Activated T-helper 2 cell treated with anti-CD3 and anti-CD28 coated beads, Interferon-gamma antibody, Interleukin-2, Interleukin-4, amounts not matched to agents 10 μg/mL and 5 μg/mL and 100 μg/mL, durations not matched to agents 14 hours and 24 hours and 36 hours (primary cell): ENCODE measurements at places on chromosomes 16 and 17. TPM values are rescaled to one million over a fixed set of nuclear protein-coding genes. Genes with fewer than 3 reads are reported as not detected.

DNA sequence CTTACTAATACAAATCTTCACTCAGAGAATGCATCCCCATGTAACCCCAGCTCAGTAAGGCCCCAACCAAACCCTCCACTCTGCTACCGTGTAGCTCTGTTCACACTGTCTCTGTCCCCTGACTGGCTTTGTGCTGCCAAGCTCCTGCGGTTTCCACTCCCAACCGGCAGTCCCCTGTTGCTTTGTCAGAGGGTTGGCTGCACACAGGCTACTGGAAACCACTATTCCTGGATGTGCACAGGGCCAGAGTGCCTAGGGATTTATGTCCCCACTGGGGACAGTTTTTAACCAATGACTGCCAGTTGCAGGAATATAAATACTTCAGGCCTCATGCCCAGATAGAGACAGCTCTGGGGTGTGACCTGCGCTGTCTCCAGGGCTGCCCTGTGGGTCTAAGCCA lies 157.1 kb upstream of the C16orf82 start:
- no peak overlapping the region for H3K27ac ChIP-seq
- H3K4me3 ChIP-seq: no peak overlapping the region
- no peaks in the 10 kb centered on the region for H3K27me3 ChIP-seq
- H3K4me1 ChIP-seq: no peaks in the 10 kb centered on the region
- DNase-seq: no peak
- no peaks in the 10 kb centered on the region for H3K36me3 ChIP-seq

The SLC16A13 gene
- 15.8 and 17.4 TPM in 2 replicates for total RNA-seq

The PRSS53 gene
- total RNA-seq: 4.8 and 5.1 TPM in 2 replicates

DNA sequence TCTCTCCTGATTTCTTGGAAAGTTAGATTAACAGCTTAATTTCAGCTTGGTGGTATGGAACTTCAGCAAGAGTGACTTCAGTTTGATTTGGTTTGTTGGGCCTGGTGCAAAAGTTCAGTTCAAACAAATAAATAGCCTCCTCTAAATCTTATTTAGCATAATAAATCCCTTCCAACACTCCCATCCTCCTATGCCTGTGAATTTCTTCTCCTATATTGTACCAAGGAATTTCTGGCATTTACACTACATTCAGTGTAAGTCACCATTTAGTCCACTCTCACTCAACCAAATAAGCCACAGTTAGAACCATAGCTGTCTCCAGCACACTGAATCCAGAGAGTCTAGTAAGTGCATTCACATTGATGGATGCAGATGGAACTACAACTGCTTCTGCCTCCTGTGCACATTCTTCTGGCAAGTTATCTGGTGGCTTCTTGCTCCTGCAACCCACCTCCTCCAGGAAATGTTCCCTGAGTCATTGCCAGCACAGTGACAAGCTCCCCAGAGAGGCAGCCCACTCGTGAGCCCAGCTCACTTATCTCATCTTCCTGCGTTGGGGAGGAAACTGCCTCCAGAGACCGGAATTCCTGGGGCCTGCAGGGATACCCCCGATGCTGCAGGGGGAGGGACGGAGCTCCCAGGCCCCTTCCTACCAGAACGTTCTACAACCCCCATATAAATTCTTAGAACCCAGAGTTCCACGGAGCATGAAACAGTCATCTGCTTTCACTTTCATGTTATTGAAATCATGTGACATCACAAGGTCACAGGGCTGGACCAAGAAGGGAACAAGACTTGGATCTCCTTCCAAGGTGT lies 318.3 kb downstream of the PHKB start:
- peak overlapping the region; percentile 80 for H3K27ac ChIP-seq
- no peaks in the 10 kb centered on the region for H3K27me3 ChIP-seq
- DNase-seq: peak; percentile 8
- peaks cover 3% of the 10 kb centered on the region for H3K36me3 ChIP-seq
- peaks cover 14% of the 10 kb centered on the region for H3K4me1 ChIP-seq
- peak overlapping the region; percentile 75 for H3K4me3 ChIP-seq

- H3K27ac ChIP-seq: no peak overlapping the region
- H3K4me3 ChIP-seq: no peak overlapping the region
- H3K27me3 ChIP-seq: no peaks in the 10 kb centered on the region
Observed at GRCh38 chr17:82016875-82017459, 5.7 kb downstream of the CENPX start.

DNA sequence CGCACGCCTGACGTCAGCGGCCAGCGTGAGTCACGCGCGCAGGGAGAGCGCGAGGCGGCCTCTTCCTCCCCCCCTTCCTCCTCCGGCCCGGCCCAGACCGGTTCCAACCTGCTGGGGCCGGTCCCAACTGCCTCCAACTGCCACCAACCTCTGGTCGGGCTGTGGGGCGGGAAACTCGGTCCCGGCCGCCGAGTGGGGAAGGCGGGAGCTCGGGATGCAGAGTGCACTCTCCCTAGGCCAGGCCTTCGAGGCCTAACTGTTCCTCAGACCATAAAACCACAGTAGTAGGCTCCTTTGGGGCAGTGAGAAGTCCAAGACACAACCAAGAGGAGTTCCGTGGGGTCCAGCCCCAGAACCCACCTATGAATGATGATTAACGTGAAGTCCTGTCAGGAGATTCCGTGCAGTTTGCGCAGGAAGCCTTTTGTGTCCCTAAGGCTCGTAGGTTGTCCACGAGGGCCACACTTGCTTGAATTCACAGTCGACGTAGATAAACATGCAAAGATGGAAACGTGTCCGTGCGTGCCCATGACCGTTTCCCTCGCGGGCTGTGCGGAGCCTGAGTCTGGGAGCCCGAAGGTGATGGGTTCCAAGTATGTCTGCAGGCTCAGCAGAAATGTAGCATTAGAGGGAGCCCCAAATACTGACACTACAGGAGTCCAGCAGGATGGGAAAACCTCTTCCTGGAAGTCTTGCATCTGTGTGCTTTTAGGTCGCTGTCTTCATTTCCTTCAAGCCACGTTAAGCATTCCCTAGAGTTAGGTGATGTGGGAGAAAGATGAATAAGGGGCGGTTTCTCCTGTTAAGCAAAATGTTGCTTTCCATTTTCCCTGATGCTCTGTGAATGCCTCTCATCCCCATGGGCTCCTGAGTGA lies 647 bp downstream of the UNK start:
- H3K4me3 ChIP-seq: peak overlapping the region; percentile 88
- H3K36me3 ChIP-seq: peaks cover 14% of the 10 kb centered on the region
- H3K4me1 ChIP-seq: peaks cover 33% of the 10 kb centered on the region
- DNase-seq: peak; percentile 90
- peak overlapping the region; percentile 100 for H3K27ac ChIP-seq

DNA sequence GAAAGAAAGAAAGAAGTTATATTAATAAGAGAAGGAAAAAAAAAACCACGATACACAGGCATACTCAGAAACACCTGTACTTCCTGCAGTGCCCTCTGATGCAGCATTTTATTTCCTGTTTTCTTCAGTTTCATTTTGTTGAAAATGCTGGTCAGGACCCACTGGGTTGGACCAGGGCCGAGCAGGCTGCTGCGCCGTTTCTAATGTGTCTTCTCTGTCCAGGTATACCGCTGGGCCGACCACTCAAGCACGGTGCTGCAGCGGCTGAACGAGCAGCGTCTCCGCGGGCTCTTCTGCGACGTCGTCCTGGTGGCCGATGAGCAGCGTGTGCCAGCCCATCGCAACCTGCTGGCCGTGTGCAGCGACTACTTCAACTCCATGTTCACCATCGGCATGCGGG lies 8.3 kb downstream of the KLHL36 start:
- H3K4me3 ChIP-seq: no peak overlapping the region
- H3K27me3 ChIP-seq: no peaks in the 10 kb centered on the region
- no peak for DNase-seq
- peaks cover 22% of the 10 kb centered on the region for H3K4me1 ChIP-seq

The SLC6A4 gene
- total RNA-seq: 0.02 TPM in 1 of 2 replicates, not detected in the other

The FLCN gene
- total RNA-seq: 27.7 and 30.4 TPM in 2 replicates

The ZNF624 gene
- total RNA-seq: 2.8 and 4.9 TPM in 2 replicates

DNA sequence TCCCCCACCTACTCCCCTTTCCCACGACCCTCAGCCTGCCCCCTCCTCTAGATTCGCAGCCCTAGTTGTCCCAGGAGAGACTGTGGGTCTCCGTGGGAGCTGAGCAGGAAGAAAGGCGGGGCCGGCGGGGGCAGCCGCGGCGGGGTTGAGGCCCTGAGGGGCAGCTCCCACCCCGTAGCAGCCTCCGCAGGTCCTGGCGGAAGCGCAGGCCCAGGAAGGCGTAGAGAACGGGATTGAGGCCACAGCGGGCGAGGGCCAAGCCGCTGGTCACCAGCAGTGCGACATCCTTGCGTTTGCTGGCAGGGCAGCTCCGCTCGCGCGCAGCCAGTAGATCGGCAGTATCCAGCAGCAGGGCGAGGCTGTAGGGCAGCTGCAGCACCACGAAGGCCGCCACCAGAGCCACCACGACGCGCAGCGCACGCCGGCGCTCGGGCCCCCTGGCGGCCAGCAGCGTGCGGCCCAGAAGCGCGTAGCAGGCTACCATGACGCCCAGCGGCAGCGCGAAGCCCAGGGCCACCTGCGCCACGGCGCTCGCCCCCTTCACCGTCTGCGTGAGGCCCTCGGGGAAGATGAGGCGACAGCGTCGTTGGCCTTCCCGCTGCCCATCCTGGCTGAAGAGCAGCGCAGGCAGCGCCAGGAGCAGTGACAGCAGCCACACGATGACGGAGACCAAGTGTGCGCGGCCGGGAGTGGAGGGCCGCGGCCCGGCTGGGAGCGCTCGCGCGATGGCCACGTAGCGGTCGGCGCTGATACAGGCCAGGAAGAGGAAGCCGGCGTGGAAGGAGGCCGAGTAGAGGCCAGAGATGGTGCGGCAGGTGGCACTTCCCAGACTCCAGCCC lies 1.9 kb downstream of the CCR10 start:
- no peaks in the 10 kb centered on the region for H3K36me3 ChIP-seq
- H3K27me3 ChIP-seq: peaks cover 45% of the 10 kb centered on the region
- peak overlapping the region; percentile 80 for H3K27ac ChIP-seq
- peak overlapping the region; percentile 57 for H3K4me3 ChIP-seq

- no peak overlapping the region for H3K4me3 ChIP-seq
- H3K36me3 ChIP-seq: no peaks in the 10 kb centered on the region
- H3K4me1 ChIP-seq: peaks cover 37% of the 10 kb centered on the region
- no peak for DNase-seq
- no peak overlapping the region for H3K27ac ChIP-seq
Observed at GRCh38 chr17:76993651-76994050, 125.4 kb downstream of the MGAT5B start.
